ENCODE measurements at places on chromosomes 4 and X.

GRCh38 chr4:6454112-6454910, 18.1 kb downstream of the PPP2R2C start:
- DNase-seq, result no peak

DNA sequence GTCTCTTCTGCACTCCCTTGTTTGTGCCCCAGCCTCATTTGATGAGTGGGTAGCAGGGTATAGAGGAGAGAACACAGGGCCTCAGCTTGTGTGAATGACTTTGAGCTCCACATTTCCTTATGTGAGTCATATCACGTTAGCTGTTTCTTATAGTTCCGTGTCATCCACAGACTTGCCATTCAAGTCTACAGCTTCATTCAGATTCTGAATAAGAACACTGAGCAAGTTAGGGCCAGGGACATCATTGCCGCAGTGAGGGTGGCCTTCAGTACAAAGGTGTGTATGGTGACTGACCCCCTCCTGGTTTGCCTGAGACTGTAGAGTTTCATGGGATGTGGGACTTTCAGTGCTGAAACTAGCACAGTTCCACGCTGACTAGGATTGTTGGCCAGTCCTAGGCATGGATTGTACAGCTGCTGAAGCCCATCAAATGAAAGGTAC, 23.6 kb downstream of the KLF3 start:
- no peak for DNase-seq

DNA sequence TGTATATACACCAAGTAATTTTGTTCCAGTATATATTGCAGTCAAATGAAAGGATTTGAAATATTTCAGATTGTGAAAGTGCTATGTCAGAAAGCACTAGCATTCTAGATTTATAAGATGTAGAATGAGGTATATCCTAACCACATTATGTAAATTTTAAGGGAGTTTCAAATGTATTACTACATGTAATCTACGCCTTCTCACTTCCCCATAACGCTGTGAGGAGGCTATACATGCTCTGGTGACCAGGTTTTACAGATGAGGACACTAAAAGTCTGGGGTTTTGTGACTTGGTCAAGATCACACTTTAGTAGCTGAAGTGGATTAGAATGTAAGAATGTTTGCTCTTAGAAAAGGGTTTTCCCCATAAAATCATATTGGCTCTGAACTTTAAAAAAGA, 8.1 kb downstream of the ENPEP start:
- DNase-seq, result no peak

DNA sequence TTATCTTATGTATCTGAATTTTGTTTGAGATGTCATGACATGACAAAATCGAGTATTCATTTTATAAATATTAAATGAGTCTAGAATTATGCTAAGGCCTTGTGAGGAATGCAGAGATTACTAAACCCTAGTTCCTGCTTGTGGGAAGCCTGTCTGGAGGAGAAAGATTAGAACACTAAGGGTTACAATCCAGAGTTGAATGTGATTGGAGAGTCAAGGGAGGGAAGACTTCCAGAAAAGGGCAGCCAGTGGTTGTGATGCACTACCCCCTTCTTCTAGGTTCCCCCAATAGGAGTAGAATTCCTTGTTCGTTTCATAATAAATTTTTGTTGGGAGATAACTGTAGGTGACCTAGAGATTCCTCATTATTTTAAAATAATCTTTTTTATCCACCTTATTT, 141.1 kb downstream of the AFF1 start:
- no peak for DNase-seq

- DNase-seq, result no peak
Measured at GRCh38 chr4:176949029-176949428, 156.3 kb upstream of the VEGFC start.

GRCh38 chr4:59565836-59566235, 1634.3 kb upstream of the ADGRL3 start:
- DNase-seq, result no peak

DNA sequence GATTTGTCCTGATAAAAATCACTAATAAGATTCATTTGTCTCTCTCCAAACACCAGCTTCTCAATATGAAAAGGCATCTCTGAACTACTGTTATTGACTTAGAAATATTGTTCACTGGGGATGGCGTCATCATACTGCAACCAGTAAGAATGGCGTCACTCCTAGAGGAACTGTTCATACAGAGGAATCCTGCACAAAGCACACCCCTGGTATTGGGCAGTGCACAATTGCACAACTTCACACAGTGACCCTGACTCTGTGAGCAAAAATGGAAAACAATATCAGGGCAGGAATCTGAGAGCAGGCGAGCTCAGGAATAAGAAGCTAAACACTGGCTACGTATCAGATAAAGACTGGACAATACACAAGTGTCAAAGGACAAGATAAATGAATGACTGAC, 66.7 kb upstream of the PNPLA4 start:
- DNase-seq, result no peak

DNA sequence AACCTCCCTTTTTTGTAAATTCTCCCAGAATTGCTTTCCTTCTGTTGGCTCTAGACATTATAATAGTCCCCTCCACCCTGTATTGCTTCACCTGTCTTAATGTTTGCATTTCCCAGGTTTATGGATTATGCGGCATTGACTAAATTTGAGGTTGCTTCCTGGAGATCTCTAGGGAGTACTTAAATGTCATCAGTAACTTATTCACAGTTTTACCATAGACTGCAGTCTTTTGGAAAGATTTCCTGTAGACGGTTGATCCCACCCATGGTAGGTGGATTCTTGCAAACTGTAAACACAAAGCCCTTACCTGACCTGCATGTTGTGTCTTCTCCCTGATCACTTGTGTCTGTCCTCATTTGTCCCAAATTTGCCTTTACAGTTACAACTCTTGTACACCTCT, 6.2 kb upstream of the NOX1 start:
- peak; percentile 6 for DNase-seq
